ENCODE measurements at places on chromosomes 1 and 21. TPM values are rescaled to one million over a fixed set of nuclear protein-coding genes. Genes with fewer than 3 reads are reported as not detected.
A peak's percentile ranks its signal among the peaks of the same experiment; 100 is the strongest.

Gene MDM4
- total RNA-seq: 48.5 TPM

- no peaks in the 10 kb centered on the region for H3K36me3 ChIP-seq
- no peak overlapping the region for H3K4me3 ChIP-seq
- H3K27me3 ChIP-seq: no peaks in the 10 kb centered on the region
- no peaks in the 10 kb centered on the region for H3K4me1 ChIP-seq
- DNase-seq: no peak
These were observed 107.4 kb downstream of the GIPC2 start for GRCh38 chr1:78153092-78153736.

- DNase-seq: peak; percentile 87
- no peaks in the 10 kb centered on the region for H3K27me3 ChIP-seq
- no peak overlapping the region for H3K4me3 ChIP-seq
- H3K4me1 ChIP-seq: peaks cover 7% of the 10 kb centered on the region
These were observed 33.8 kb downstream of the GDAP2 start for GRCh38 chr1:117895482-117896114.

DNA sequence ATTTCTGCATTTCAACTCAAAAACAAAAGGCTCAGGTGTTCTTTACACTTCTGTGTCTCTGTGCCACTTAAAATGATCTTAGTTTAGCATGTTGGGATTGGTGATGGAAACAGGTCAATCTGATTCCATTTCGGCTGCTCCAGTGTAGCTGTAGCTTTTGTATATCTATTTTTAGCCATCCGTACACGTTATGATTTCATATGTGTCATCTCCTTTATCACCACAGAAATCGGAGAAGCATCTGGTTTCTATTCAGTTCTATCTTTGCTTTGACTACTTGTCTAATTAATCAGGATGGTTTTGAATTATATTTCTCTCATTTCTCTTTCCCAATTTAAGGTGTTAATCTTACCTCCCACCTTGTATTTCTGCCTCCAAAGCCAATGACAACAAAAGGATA lies 41.1 kb downstream of the RGS21 start:
- H3K36me3 ChIP-seq: no peaks in the 10 kb centered on the region
- H3K4me3 ChIP-seq: no peak overlapping the region
- H3K27ac ChIP-seq: no peak overlapping the region
- no peak for DNase-seq

Measured in adrenal gland (tissue), 19 donors.